NB4 (cell line): ENCODE measurements at places on chromosomes 5 and 9.
A peak's percentile ranks its signal among the peaks of the same experiment; 100 is the strongest.

- no peak for DNase-seq
Observed at GRCh38 chr5:67160985-67161384, 35.6 kb downstream of the CD180 start.

DNA sequence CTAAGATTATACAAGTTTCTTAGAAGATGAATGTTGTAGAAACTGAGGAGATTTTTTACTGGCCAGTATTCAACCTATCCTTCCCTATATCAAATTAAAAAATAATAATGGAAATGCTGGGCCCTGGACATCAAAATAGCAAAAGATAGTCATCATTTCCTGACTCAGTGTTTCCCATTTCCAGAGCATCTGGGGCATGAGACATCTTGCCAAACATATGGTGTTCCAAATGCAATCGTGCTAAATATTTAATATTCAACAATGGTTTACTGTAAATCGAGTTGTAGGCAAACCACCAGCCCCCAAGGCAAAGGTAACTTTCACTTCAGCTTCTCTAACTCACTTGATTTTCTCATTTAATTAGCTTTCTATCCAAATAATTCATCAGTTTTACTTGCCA is 152.9 kb downstream of the FRMD3 start:
- DNase-seq, result no peak

DNA sequence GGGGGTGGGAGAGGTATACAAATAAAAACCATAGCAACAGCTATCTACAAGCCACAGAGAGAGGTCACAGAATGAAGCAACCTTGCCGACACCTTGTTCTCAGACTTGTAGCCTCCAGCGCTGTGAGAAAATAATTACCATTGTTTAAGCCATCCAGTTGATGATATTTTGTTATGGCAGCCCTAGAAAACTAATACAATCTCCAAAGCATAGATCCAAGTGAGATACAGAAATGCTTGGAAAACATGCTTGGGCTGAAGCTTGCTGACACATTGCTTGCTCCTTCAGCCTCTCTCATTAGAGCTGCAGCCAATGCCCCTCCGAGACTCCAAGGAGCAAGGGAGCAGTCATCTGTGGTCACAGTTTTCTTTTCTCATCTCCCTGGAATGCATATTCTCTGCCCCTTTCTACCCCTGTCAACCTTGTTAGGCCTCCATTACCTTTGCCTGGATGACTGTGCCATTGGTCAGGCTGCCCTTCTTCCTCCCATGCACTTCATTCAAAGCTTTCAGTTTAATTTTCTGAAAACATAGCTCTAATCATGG is 401.4 kb upstream of the KLF4 start:
- no peak for DNase-seq

GRCh38 chr5:14440582-14441431 is 140.8 kb upstream of the OTULINL start:
- no peak for DNase-seq

GRCh38 chr9:133356391-133357091 is at the start of the genes SURF1 and SURF2:
SURF1 (minus strand) TSS chr9:133356487; CDS start chr9:133356453, 34 bp downstream.
SURF2 (plus strand) TSS chr9:133356550; CDS start chr9:133356593, 43 bp downstream.
- peak; percentile 88 for DNase-seq

DNA sequence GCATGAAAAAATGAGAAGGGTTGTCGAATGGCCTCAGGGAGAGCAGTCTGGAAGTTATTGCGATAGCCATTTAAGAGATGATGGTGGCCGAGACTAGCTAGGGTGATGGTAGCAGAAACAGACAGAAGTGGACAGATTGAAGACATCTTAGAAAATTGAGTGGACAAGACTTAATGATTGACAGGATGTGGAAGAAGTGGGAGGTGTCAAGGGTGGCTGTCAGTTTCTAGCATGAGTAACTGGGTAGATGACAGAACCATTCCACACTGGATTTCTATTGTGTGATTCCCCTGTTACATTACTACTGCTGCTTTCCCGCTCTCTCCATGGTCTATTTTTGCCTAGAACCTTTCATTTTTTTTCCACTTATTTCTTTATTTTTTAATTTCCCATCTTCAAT is 12.6 kb downstream of the CHMP5 start:
- DNase-seq, result no peak

DNA sequence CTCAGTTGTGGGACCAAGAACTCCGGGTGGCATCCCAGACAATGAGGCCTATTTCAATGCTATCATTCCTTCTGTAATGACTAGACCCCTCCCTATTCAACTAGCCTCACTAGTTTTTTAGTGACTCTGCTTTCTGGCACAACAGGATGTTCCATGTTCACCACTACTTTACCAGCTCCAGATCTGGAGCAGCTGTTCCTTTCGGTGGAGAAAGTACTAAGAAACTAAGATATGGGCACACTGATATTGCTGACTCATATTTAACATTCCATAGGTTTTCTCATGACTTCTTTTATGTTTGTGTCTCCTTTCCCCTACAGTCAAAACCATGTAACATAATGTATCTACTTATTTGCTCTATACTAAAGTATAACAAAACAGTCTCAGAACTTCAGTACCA is 24.1 kb downstream of the IL33 start:
- DNase-seq, result no peak
